Colonic mucosa (tissue), 4 donors: ENCODE measurements at places on chromosomes 3 and 15.
A peak's percentile ranks its signal among the peaks of the same experiment; 100 is the strongest.

DNA sequence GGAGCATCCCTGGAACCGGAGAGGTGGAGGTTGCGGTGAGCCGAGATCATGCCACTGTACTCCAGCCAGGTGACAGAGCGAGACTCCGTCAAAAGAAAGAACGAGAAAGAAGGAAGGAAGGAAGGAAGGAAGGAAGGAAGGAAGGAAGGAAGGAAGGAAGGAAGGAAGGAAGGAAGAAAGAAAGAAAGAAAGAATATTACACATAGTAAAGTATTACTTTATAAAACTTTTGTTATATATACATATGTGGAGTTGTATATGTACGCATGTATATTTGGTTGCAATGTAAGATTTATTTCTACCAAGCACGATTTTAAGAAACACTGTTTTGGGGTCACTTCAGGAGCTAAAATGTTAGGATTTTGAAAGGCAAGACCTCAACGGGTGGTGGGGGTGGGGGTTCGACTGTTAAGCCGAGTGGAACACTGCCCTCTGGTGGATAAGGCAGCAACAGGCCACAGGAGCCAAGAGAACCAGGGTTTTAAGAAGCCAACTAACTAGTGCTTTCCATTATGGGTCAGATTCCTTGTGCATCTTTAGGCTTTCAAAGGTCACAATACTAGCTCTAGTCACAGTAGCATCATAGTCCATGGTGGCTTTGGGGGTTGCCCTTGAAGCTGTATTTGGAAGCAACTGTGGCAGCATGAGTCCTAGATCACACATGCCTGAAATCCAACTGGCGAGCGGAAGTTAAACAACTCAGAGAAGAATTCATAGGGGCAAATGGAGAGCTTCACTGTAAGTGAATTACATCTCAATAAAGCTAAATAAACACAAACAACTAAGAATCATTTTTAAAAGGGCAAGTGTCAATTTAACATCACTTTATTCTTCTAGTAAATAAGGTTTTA lies 22.5 kb downstream of the GLB1 start:
- DNase-seq, result peak; percentile 70

GRCh38 chr15:40353697-40354096 lies 2.9 kb downstream of the PHGR1 start:
- DNase-seq, result peak; percentile 88

- no peak for DNase-seq
Observed at GRCh38 chr3:181851063-181851462, 139.3 kb downstream of the SOX2 start.

- DNase-seq, result no peak
Observed at GRCh38 chr3:134392336-134392983, 18.2 kb upstream of the AMOTL2 start.

DNA sequence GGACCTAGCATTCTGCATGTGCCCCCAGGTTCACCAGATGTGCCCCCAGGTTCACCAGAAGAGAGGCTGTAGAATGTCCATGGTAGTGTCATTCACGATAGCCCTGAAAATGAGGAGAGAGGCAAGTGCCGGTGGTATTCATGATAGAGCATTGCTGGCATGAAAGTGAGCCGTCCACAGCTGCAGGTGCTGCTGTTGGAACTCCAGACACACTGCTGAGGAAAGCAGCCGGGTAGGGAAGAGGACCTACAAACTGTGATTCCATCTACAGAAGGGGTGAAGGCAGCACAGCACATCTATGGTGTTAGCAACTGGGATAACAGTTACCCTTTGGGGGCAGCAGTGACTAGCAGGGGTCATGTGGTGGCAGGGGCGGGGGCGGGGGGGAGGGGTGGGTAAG lies 125.0 kb upstream of the PLXNA1 start:
- no peak for DNase-seq

DNA sequence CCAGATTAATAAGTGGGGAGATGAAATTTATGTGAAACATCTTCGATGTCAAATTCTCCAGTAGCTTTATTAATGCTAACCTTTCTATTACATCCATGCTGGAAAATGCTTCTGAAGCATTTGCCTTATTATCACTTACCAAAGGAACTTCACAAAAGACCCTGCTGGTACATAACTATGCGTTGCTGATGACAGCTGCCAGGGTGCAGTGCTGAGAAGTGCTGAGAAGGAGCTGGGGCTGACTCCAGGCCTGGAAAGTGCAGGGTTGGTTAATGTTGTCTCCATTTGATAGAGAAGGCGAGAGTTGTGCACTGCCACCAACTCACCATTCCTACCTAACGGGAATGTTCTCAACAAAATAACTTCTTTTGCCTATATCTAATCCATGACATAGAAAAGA lies 736.0 kb upstream of the NR2F2 start:
- no peak for DNase-seq

- no peak for DNase-seq
Observed at GRCh38 chr3:133488785-133489367, 84.6 kb upstream of the CDV3 start.

GRCh38 chr3:143849854-143850549 lies 1.7 kb upstream of the SLC9A9 start:
- no peak for DNase-seq

GRCh38 chr15:37981775-37982174 lies 47.3 kb downstream of the TMCO5A start:
- no peak for DNase-seq

- no peak for DNase-seq
Observed at GRCh38 chr15:99117111-99117510, 12.2 kb downstream of the SYNM start.

- DNase-seq, result no peak
Observed at GRCh38 chr3:134881305-134881704, 86.2 kb downstream of the EPHB1 start.

DNA sequence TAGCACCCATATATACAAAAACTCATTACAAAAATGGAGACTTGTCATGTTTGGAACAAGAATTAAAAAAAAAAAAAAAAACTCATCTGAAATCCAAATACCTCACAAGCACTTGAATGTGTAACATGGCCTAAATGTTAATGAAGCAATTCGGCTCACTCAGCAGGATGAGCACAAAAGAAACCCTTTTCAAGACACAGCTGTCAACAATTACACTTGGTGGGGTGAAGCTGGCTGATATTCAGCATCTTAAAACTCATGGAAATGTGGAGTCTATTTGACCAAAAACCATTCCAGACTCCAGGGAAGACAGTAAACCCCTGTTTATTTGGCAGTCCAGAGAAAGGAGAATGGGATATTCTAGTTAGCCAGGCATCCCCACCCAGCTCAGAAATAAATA lies 205.4 kb upstream of the TSC22D2 start:
- DNase-seq, result no peak

DNA sequence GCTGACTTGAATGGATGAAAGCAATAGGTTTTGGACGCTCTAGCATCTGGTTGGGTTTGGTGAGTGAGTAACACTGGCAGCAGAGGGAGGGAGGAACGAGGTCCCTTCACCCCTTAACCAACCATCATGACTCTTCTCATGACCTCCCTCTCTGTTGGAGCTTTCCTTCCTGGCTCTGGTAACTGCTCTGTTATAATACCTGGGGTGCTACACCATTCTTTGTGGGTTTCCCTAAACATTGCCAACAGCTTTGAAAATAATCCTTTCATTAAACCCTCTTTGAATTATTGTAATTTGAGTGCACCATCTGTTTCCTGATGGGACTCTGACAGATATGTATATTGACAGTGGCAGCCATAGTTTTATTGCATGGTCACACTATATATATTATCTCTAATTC lies 146.2 kb upstream of the PTPRG start:
- DNase-seq, result no peak

GRCh38 chr15:88476635-88477060 lies 9.1 kb downstream of the MRPS11 start:
- peak; percentile 23 for DNase-seq

- DNase-seq, result no peak
Observed at GRCh38 chr15:95097361-95097760, 866.0 kb downstream of the MCTP2 start.

GRCh38 chr15:29968895-29969561 lies 113.7 kb upstream of the GOLGA8J start:
- DNase-seq, result no peak

DNA sequence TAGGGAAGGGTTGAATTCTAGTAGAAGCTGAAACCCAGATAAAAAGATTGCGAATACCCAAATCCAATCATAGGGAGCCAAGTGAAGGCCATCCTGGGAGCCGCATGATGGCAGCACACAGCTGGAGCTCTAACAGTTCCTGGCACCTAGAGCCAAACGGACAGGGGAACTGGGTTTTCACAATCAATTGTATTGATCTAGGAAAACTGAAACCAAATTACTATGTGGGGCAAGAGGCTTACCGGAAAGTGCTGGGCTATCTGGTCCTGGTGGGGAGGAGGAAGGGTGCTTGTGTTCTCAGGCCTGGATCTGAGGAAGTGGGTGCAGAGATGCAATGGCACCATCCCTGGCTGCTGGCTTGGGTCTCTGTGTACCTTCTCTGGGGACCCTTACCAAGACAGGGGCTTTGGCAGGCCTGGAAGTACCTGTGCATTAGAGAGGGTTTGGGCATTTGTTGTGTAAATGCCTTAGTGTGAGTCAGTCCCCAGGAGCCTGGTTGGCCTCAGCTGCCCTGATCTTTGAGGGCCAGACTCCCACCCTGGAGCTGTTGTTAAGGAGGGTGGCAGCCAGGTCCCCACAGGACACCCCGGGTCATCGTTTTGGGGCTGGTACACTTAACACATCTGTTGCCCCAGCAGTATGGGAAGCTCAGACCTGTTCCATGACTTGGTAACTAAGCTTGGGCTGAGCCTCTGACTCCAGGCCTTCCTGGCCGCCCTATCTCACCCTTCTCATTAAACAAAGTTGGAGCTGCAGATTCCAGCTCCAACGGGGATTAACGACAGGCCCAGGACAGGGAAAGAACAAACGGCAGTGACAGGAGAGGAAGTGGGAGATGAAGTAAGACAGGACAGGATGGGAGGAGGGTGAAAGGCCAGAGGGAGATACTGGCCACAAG lies 8.9 kb upstream of the FURIN start:
- no peak for DNase-seq

DNA sequence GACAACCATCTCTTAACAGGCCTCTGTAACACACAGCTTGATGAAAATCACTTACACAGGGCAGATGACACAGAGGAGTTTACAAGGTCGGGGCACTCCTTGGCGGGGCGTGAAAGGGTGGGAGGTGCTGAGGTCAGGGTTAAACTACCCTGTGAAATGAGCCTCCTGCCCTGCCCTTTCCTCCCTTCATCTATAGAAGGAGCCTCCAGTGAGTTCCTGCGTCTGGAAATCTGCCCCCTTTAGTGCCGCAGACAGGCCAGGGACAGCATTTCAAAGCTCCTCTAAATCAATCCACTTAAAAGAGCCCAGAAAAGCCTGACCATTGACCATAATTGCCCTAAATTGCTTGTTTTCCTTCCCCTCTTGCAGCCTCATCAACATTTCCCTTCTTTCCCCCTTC lies 1.9 kb downstream of the ROBO1 start:
- no peak for DNase-seq

DNA sequence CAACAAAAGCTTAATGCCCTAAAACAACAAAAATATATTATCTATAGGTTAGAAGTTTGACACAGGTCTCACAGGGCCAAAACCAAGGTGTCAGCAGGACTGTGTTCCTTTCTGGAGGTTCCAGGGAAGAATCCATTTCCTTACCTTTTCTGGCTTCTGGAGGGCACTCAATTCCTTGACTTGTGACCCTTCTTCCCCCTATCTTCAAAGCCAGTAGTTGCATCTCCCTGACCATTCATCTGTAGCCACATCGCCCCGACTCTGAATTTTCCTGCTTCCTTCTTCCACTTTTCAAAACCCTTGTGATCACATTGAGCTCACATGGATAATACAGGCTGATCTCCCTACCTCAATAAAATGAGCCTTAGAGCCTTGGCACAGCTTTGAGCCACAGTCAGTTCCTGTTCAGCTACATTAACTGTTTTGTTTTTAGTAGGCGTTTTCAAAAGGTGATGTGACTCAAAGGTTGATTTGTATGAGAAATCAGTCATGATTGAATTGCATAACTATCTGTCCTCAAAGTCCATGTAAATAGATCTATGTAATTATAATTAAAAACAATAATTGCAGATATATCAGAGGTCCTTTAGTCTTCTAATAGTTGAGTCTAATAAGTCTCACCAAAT lies 12.4 kb downstream of the PFN2 start:
- no peak for DNase-seq
